ENCODE measurements at places on chromosomes 7 and 10. TPM values are rescaled to one million over a fixed set of nuclear protein-coding genes. Genes with fewer than 3 reads are reported as not detected.

CREB5 gene
- 10.5 TPM for total RNA-seq

GRCh38 chr7:127976056-127976737 is 55.0 kb downstream of the LRRC4 start:
- DNase-seq: no peak

DNA sequence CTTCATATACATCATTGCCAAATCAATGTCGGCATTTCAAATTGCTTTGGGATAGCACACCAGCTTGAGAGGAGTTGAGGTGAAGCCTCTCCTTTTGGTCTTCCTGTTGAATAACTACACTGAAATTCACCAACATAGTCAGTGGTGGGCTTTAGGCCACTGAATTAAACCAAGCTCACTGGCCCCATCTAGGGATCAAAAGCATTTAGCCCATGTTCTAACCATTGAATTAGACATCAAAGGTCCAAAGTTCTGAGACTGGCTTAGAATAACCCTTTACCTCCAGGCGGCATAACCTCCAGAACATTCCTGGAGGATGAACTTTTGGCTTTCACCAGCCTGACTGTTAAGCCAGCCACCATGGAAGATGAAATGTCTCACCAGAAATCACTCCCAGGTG is 54.6 kb downstream of the BPGM start:
- peak; percentile 72 for DNase-seq

- no peak for DNase-seq
Observed at GRCh38 chr7:1024876-1025742, 19.2 kb upstream of the GPR146 start.

All from M059J (cell line).